ENCODE measurements at places on chromosomes 16 and 17.

DNA sequence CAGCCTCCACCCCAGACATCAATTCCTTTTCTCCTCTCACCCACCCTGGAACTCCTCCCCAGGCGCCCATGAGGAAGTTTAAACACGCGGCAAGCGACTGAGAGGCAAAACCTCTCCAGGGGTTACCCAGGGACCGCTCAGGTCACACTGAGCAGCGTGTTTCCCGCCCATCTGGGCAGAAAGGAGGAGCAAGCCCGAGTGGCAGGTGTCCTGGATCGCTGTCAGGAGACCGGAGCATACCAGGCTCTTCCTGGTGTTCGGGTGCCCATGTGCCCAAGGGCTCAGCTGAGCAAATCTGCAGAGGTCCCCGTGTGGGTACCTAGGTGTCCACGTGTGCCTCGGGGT is 491 bp downstream of the SLC25A19 start:
- DNase-seq: no peak

GRCh38 chr16:88455610-88456355 is 2.7 kb downstream of the ZFPM1 start:
- no peak for DNase-seq

DNA sequence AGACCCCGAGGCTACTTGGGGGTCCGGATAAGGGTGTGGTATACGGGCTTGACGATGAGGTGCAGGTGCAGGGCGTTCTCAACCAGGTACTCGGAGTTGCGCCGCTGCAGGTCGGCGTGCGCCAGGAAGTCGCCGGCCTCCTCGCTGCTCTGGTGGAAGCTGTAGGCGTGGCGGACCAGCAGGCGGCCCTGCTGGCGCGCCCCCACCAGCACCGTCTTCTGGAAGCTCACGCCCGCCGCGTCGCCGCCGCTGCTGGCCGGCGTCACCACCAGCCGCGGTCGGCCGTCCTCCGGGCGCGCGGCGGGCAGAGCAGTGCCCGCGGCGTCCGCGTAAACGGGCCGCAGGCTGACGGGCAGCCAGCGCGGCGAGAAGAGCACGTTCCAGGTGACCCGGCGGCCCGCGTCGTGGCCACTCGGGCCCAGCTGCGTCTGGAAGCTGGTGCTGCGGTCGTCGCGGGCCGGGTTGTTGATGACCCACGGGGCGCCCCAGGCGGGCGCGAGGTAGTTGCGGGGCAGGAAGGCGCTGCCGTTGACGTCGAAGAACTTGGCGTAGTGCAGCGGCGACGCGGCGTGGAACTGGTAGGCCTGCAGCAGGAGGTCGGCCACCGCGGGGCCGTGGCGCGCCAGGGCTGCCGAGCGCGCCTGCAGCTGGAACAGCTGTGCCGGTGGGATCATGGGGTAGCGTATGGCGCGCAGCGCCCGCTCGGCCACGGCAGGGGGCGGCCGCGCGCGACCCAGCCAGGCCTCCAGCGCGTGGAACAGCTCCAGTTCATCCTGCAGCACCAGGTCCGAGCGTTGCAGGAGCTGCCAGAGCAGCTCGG is 4.8 kb downstream of the BTBD17 start:
- DNase-seq: no peak

DNA sequence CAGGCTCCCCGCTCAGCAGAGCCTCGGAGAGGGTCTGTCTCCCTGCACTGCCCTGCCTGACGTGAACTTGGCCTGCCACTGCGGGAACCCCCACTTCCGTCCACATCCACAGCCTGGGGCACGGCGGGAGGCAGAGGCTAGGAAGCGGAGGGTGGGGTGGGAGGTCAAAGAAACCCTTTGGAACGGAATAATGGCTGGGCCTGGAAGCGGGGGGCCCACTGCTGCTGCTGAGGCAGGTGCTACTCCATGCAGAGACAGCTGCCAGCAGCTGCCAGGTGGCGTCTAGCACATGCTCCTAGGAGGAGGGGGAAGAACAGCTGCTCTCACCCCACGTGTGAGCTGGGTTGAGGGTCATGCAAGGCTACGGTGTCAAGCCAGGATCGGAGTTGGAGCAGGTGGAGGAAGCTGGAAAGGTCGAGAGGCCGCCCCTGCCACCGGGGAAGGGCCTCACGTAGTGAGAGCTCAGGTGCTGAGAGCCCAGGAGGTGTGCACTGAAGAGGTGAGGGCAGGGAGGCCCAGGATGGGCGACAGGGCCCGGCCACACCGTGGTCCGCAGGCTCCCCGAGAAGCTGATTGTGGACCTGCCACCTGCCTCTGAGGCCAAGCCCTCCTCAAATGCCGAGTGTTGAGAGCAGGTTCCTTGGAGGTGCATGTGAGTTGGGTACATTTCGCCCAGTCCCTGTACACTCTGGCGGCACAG is 9.8 kb downstream of the FSCN2 start:
- DNase-seq: no peak

GRCh38 chr16:4788489-4788889 is 344 bp upstream of the SEPTIN12 start:
- no peak for DNase-seq

DNA sequence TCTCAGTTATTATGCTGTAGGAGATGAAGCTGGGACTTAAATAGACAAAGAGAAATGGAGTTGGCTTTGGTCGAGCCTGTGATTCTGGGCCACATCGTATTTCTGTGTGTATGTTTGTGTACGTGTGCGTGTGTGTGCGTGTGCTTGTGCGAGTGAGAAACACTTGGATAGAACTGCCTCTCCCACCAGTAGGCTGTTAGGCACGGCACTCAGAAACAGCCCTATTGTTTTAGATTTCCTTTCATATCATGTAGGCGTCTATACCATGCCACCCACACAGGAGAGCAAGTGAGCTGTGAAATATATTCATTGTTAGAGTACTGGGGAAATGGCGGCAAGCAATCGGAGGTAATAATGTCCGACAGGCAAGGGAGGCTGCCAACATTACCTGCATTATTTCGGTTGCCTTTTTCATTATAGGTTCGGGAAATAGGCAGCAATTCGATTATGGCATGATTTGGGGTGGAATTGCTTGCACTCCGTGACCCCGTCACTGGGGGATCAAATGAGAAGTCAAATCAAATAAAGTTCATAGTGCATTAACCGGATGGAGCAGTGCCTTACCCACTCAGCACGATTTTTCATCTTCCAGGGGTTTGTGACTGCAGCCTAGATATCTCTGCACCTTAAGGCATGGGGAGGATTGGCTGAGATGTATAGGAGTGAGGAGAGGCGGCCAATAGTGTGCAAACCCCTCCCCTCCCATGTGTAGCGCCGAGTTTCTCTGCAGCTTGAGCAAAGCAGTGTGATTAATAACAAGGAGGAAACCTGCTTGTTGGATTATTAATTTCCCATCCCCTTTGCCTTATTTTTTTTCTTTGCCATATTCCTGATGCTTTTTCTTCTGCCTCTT is 89.6 kb downstream of the RBFOX1 start:
- no peak for DNase-seq

DNA sequence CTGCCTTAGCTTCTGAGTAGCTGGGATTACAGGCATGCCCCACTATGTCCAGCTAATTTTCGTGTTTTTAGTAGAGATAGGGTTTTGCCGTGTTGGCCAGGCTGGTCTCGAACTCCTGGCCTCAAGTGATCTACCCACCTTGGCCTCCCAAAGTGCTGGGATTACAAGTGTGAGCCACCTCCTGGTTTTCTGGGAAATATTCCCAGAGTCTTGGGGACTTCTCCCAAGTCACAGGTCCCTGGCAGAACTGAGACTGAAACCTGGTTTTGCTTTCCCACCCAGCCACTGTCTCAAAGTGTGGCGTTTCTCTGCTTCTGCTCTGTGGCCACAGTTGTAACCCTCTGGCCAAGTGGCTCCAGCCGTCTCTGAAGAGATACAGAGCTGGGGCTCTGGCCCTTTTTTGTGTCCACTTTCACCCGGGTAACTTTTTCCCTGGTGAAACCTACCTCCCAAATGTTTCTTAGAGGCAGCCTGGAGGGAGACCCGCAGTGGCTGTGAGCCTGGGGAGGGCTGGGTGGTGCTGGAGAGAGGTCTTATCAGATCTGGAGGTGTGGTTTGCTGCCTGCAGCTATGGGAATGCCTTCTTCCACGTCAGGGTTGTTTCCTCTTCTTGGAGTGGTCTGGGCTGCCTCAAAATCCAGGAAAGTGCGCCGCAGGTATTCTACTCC is 5.1 kb downstream of the KSR1 start:
- DNase-seq: no peak

GRCh38 chr17:82950525-82951102 is 110.8 kb upstream of the ZNF750 start:
- DNase-seq: no peak

DNA sequence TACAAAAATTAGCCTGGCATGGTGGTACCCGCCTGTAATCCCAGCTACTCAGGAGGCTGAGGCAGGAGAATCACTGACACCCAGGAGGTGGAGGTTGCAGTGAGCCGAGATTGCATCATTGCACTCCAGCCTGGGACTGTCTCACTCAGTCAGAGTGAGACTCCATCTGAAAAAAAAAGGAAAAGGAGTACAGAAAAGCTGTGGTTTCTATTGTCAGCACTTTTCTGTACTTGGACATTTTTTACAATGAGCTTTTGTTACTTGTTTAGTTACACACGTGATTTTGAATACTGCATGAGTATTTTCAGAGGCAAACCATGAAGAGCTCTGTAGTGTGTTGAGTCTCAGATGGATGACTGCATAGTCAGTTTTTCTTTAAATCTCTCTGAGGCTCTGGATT is 26.3 kb downstream of the ZC3H18 start:
- DNase-seq: no peak

DNA sequence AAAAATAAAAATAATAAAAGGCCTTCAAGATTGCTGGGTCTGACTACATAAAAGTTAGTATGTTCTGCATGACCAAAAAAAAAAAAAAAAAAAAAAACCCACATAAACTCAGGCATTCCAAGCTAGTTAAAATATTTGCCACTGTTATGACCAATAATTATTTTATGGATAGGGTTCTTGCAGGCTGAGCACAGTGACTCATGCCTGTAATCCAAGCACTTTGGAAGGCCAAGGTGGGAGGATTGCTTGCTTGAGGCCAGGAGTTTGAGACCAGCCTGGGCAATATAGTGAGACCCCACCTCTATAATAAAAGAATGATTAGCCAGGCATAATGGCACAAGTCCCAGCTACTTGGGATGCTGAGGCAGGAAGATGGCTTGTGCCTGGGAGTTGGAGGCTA is 8.1 kb downstream of the SCNN1B start:
- DNase-seq: no peak

DNA sequence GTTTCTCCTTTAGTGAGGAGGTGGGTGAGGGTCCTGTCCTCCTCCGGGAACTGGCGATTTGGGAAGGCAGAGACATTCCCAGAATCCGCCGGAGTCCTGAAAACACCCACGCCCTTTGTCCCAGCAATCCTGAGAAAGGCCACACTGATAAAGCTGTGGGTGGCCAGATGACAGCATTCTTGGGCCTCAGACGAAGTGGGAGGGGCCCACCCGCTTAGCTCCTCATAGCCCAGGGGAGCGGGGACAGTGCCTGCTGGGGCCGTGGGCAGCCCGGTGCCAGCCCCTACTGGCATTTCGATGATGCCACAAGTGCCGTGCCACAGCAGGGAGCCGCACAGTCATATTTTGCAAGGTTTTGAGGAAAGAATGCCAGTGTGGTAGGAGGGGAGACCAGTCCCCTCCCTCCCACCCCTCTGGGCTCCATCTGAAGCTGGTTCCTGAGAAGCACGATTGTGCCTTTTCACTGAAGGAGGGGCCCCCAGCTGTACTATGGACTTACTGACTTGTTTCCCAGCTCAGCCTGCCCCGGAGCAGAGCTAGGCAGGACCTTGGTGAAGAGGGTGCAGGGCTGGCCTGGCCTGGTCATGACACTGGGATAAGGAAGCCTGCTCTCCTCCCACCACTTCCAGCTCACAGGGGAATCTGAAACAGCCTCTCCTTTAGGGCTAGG is 20.9 kb upstream of the MPRIP start:
- DNase-seq: no peak

DNA sequence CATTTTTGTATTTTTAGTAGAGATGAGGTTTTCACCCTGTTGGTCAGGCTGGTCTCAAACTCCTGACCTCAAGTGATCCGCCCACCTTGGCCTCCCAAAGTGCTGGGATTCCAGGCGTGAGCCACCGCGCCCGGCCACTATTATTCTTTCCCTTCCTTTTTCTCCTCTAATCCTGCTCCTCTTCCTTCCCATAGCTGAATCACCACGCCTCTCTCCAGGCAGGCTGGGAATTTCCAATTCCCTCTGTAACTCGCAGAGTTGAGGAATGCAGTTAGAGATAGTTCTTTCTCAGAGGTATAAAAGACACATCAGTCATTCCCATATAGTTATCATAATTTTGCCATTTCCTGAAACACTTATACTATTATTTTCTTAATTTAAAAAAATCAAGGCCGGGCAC is 11.2 kb downstream of the METTL16 start:
- DNase-seq: no peak

GRCh38 chr16:12157517-12158093 is 181.1 kb downstream of the SNX29 start:
- DNase-seq: no peak

DNA sequence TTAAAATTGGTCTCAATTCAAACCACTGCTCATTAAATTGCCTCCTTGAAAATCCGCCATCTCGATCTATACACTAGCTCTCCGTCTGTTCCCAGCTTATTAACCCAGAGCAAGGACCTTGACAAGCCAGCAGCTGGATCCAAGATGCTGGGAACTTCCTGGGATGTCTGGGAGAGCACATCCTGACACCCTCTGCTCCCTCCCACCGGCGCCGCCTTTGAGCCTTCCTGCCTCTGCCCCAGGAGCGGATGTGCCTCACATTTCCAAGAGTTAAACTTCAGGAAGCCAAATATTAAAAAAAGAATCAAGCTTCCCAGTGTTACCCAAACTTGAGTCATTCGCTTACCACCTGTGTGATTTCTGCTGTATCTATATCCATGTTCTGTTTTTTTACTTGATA is 107.9 kb downstream of the HAPSTR1 start:
- DNase-seq: no peak

- no peak for DNase-seq
Observed at GRCh38 chr17:2250140-2251095, 53.2 kb downstream of the SMG6 start.

- no peak for DNase-seq
Observed at GRCh38 chr16:50457979-50458491, 89.2 kb upstream of the BRD7 start.

DNA sequence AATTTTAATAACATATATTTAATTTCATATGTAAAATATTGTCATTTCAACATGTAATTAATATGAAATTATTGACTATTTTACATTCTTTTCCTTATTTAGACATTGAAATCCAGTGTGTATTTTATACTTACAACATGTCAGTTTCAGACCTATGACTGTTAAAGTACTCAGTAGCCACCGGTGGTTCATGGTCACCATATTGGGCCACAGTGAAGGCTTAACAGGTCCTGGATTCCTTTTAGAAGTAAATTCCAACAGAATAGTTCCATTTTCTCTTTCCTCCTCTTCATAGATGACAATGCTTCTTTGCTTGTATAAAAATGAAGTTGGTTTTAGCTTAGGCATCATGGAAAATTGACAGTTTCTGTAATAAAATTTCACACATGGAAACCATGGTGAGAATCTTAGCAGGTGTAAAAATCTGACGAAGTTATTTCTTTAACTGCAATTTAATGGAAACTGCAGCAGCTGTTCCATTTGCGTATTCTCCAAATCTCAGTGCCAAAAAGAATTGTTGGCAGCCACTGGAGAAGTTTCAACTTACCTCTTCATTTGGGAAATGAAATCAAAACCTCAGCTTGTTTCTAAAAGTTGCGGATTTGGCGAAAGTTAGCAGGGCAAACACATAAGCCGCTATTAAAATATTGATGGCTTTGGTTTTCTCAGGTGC is 231.1 kb downstream of the CDH13 start:
- DNase-seq: no peak

- no peak for DNase-seq
Observed at GRCh38 chr17:3260600-3260999, 37.6 kb downstream of the OR3A1 start.

- no peak for DNase-seq
Observed at GRCh38 chr17:77404812-77405581, 264.2 kb downstream of the SEC14L1 start.
